Ureter (tissue), 1 donor: ENCODE measurements at places on chromosomes 3 and 15. TPM values are rescaled to one million over a fixed set of nuclear protein-coding genes. Genes with fewer than 3 reads are reported as not detected.

DNA sequence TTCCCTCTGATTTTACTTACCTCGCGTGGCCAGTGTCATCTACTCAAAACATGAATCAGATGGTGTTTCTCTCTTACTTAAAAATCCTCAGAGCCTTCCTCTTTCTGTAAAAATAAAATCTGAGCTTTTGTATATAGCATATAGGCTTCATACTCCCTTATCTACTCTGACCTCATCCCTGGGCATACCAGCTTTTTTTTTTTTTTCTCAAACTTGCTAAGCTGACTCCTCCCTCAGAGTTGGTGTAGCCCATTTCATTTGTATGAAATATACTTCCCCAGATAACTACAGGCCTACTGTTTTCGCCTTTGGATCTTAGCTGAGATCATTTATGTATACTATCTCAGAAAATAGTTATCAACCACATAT is 648.9 kb upstream of the ALCAM start:
- DNase-seq: no peak

GRCh38 chr3:48411041-48411588 is 18.8 kb downstream of the PLXNB1 start:
- no peak for DNase-seq

GRCh38 chr3:175338775-175339535 is 479.8 kb downstream of the NAALADL2 start:
- DNase-seq: no peak

DNA sequence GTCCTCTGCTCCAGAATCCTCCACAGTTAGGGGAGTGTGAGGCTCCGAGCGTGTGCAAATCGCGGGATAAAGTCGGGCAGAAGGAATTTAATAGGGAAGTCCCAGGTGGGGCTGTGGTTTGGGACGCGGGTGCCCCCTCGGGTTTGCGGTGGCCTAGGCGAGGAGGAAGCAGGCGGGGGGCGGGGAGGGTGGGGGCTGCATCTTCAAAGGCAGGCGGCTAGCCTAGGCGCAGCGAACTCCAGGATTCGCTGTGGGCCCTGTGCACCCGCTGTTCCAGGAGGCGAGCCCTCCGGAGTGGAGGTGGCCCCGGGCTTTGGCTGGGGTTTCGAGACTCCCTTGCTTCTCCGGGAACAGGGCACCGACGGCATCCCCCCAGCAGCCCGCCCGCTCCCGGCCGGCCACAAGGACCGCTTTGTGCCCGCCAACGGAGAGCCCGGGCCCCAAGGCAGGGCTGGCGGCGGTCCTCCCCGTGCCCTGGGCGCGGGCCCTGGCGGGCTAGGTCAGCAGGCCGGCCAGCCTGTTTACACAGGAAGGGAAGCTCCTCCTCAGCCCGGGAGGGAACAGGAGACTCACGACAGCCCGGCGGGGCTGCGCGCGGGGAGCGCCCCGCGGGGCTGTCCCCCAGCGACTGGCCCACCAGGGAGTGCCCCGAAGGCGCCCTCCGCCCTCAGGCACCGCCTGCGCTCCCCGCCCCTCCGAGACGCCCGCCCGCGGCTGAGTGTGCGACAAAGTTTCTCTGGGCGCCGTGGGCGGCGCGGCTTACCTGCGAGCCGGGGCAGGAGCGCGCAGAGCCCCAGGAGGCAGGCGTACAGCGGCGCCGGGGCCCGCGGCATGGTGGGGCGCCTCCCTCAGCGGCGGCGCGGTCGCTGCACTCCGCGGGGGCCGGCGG is 753 bp downstream of the ITGB5 start:
- DNase-seq: peak; percentile 49

- DNase-seq: no peak
Measured at GRCh38 chr3:126284258-126284904, 72.8 kb downstream of the KLF15 start.

- DNase-seq: no peak
Measured at GRCh38 chr15:81098861-81099651, 35.0 kb upstream of the CFAP161 start.

DNA sequence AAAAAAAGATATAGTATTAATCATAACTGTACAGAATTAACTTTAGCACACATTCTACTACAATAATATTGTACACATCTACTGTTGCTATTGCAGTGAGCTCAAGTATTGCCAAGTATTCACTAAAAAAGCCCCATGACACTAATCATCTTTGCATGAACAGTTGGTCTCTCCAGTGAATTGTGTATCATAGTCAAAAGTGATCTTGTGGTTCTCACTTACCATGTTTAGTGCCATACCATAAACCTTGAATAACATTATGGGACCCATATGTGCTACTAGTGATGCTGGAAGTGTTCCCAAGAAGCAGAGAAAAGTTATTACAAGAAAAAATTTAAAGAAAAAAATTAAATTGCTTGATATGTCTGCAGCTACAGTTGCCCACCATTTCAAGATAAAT is 177.1 kb downstream of the PCCB start:
- no peak for DNase-seq

- DNase-seq: no peak
Measured at GRCh38 chr3:188309437-188310269, 155.7 kb downstream of the LPP start.

GRCh38 chr15:58981808-58982475 is 5.5 kb upstream of the RNF111 start:
- DNase-seq: no peak

DNA sequence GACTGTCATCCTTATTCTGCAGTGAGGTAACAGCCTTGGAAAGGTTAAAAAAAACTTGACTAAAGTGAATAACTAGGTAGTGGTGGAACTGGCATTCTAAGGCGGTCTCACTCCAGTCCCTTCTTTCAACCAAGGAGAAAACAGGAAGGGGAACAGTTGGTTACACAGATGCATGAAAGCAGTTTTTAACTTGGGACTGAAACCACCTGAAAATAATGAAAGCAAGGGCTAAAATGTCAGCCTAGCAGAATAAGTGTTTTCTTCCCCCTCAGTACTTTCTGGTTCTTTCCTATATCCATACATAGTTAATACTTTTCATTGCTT is 748 bp upstream of the AVEN start:
- DNase-seq: no peak

GRCh38 chr3:189144645-189145044 is 27.1 kb upstream of the TPRG1 start:
- no peak for DNase-seq

- DNase-seq: no peak
Measured at GRCh38 chr3:112805126-112805525, 41.5 kb downstream of the CD200R1L start.

DNA sequence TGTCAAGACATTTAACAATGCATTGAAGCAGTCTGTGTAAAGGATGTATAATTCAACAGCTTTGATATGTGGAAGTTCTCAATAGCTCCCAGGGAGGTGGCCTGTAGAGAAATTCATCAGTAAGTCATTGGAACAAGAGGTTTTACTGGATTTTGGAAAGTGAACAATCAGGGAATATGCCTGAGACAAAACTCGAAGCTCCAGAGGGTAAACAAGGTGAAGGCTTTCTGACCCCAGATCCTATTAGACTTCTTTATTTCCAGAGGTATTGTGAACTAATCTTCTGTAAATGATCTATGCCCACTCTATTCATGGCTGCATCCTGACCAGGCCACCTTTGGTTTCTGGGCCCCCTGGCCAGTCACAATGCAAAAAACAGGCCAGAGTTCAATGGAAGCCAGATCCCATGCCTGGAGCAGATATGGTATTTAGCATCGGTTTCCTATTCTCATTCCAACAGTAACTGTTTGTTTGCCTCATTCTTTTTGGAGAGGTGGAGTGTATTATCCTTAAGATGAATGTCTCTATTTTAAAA is 177.3 kb downstream of the SATB1 start:
- no peak for DNase-seq

- DNase-seq: no peak
Measured at GRCh38 chr3:46615050-46615775, 2.9 kb downstream of the FAM240A start.

GRCh38 chr3:52067046-52067445 is 10.7 kb upstream of the DUSP7 start:
- no peak for DNase-seq

GRCh38 chr3:169453256-169454059 is 210.1 kb downstream of the MECOM start:
- DNase-seq: no peak

GRCh38 chr3:78238811-78239210 is 1198.9 kb downstream of the ROBO2 start:
- no peak for DNase-seq

DNA sequence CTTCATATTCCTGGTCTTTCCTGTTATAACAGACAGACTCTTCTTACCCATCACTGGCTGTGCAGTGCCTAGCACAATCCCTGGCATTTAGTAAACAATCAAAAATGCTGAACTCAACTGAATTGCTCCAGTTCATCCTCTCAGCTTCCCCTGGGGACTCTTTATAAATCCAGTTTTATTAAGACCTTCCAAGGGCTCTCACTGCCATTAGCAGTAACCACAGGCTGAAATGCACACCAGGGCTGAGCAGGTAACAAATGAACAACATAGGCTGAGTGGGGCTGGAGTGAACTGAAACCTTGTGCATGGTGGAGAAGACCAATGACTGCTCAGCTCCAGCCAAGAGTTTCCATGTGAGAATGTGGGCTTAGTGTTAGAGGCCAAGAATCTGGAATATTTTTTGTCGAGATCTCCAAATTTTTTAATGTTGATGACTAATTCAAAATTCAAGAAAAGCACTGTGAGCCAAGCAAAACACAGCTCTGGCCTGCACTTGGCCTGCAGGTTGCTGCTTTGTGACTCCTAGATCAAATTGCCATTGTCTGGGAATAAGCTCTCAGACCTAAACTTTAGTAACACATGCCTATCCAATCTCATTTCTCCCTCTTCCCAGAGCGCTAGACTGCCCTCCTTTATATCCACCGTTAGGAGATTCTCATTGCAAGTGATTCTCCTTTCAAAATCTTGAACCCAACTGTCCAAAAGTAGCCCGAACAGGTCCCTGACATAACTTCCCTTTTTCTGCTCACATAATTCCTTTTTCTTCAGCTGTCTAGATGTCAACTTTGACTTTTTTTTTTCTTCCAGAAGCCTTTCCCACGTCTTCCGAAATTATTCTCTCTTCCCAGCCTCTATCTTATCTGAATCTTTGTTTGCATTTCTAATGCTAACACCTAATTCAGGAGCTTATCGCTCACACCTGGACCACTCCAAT is 7.4 kb downstream of the SQOR start:
- DNase-seq: no peak

DNA sequence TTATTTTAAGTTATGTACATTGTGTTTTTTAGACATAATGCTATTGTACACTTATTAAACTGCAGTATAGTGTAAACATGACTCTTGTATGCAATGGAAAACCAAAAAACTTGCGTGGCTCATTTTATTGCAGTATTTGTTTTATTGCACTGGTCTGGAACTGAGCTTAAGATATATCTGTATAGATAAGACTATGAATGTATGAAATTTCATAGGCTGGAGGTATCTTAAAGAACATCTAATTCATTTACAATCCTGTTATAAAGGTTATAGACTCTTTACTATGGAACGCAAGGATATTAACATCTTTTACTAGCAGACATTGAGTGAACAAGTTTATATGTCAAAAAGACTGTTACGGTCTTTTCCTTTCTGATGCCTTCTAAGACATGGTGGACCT is 459.4 kb downstream of the IL5RA start:
- DNase-seq: no peak

- DNase-seq: no peak
Measured at GRCh38 chr3:9944271-9944670, 7.9 kb downstream of the PRRT3 start.

GRCh38 chr15:81534124-81534523 is 160.1 kb upstream of the TMC3 start:
- DNase-seq: no peak

GRCh38 chr15:28998511-28998910 is 112.7 kb downstream of the APBA2 start:
- no peak for DNase-seq

The IGF2BP2 gene
- total RNA-seq: 5.5 TPM

The OR5K2 gene
- not detected for total RNA-seq

The AP3B2 gene
- 12.5 TPM for total RNA-seq

The ISL2 gene
- total RNA-seq: 0.62 TPM

The GASK1A gene
- 14.6 TPM for total RNA-seq

The TMOD2 gene
- 9.2 TPM for total RNA-seq

The VEPH1 gene
- 10.8 TPM for total RNA-seq

The GPR149 gene
- not detected for total RNA-seq

The FBXO40 gene
- total RNA-seq: 0.23 TPM
